NCI-H1436 (cell line): ENCODE measurements at places on chromosomes 7 and 10.

- DNase-seq, result peak; percentile 17
Measured at GRCh38 chr10:118564652-118565051, 30.8 kb downstream of the PRLHR start.

DNA sequence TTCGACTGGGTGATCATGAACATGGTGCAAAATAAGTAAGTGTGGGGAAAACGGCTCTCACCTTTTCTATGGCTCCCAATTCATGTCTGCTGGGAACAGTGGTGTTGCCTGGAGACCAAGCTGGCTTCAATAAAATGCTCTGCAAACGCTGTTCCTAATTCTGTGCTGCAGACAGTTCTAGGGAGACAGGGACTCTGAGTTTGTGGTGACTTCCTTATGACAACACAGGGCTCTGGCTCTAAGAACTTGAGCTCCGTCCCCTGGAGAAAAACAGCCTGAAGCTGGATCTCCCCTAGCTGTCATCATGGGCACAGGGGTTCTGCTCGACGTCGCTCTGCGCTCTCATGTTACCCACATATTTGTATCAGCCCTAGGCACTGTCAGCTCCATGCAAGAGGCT is 61.0 kb upstream of the INSYN2A start:
- no peak for DNase-seq

- no peak for DNase-seq
Measured at GRCh38 chr10:37763132-37763531, 94.3 kb downstream of the ZNF248 start.

DNA sequence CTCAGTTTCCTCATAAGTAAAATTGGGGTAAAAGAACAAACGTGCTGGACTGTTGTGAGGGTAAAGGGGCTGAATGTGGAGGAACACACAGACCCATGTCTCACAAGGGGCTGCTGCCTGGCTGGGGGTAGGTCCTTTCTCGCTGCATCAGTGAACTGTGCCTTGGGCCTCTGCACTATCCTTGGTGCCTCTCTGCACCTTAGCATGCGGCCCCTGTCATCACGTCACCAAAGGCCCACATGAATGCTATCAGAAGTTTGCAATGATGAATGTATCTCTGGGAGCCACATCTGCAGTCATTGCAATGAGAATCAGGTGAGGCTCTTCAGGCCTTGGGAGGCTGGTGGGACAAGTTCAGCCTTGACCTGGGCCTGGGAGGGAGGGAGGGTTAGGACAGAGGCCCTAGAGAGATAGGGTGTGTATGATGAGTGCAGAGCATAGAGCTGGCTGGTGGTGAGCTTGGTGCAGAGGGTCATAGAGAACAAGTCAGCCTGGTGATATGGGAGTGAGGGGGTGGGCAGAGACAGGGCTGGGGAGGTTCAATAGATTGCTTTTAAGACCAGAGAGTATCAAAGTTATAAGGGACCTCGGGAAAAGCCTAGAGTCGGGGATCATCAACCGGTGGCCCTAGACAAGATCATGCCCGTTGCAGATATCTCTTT is 308.4 kb downstream of the RPS24 start:
- DNase-seq, result no peak

DNA sequence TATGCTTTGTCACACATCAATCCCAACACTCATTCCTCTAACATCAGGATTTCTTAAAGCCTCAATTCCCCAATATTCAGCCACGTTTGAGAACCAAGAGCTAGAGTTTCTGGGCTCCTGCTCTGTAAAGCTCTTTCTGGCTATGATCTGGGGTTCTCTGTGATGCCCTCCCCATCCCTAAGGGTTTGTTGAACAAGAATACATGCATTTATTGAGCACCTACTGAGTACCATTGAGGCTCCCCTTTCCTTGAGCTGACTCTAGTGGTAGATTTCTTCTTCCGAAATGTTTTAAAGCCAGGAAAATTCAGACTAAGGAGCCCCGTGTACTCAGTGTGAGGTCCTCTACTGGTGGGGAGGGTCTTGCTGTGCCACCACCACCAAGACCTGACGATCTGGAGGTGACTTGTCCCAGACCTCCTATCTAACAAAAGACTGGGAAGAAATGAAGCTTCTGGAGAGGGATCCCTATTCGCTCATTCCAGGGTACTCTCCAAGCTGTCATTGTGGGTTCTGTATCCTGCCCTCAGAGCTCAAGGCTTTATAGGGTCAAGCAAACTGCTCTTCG is 23.1 kb upstream of the SRGN start:
- no peak for DNase-seq

DNA sequence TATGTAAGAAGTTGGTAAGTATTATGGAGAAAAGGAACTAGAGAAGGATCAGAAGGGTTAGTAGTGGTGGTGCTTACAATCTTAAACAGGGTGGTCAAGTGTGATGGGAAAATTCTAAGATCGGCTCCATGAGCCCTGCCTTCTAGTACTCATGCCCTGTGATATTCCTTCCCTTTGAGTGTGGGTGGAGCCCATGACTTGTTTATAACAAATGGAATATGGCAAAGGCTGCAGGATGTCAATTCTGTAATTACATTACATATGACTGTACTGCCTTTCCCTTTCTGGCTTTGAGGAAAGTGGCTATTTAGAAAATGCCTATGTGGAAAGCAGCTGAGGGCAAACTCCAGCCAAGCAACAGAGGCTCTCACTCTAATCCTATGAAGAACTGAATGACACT is 309.6 kb downstream of the AGMO start:
- no peak for DNase-seq

GRCh38 chr10:113562704-113563103 is 9.9 kb downstream of the HABP2 start:
- no peak for DNase-seq

- DNase-seq, result no peak
Measured at GRCh38 chr7:90678986-90679385, 82.9 kb downstream of the CDK14 start.

GRCh38 chr7:156034397-156034796 is 222.1 kb upstream of the SHH start:
- no peak for DNase-seq

DNA sequence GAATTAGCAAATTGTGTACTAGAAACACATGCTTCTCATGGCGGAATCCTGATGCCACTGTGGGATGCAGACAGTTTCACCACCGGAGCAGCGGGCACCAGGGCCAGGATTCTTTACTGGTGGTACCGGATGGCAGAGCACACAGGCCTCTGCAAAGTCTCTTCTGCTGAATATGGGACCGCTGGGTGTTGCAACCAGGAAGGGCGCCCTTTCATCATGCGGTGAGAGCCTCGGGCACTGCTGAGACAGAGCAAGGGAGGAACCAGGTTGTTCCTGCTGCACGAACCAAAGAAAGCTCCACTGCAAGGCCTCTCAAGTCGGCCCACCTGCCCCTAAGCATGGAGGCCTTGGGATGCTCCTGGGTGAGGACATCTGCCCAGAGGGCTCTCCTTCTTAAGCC is 57.0 kb upstream of the NMT2 start:
- DNase-seq, result no peak
